ENCODE measurements at places on chromosomes 2 and 18.

GRCh38 chr2:53777134-53777533 lies 9.5 kb downstream of the CHAC2 start:
- DNase-seq, result no peak

DNA sequence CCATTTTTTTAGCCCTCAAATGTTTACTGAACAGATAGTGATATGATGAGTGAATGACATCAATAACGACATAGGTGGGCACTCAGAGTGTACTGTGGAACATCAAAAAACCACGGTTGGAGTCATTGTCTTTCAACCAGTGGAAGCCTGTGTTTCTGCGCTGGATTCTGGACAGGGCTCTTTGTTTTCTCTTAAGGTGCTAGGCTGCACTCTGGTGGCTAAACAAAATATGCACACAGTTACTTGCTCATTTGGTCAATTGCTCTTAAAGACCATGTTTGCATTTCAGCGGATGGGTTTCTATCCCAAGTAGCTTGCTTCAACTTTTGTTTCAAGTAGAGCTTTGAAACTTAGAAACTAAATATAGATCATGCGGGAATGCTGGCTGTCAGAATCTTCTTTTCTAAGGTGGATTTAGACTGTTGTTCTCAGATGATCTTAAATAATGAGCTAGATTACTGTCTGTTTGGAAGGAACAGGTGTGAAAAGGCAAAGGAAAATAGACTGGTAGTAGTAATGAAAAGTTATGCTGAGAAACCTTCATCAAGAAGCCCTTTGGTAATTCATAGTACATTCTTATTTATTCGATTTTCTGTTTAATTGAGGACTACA lies 48.5 kb upstream of the LYPD6B start:
- peak; percentile 33 for DNase-seq

DNA sequence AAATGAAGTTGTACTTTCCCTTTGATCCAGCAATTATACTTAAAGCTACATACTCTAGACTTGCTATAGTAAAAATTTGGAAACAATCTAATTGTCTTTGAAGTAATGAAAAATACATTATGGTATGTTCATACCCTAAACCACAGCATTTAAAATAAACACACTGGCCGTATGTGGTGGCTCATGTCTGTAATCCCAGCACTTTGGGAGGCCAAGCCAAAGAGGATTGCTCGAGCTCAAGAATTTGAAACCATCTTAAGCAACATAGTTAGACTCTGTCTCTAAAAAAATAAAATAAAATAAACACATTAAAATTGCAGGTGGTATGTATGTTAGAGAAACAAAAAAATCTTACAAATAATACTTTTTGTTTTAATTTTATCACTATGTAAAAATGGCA lies 208.1 kb upstream of the KLHL14 start:
- peak; percentile 19 for DNase-seq

DNA sequence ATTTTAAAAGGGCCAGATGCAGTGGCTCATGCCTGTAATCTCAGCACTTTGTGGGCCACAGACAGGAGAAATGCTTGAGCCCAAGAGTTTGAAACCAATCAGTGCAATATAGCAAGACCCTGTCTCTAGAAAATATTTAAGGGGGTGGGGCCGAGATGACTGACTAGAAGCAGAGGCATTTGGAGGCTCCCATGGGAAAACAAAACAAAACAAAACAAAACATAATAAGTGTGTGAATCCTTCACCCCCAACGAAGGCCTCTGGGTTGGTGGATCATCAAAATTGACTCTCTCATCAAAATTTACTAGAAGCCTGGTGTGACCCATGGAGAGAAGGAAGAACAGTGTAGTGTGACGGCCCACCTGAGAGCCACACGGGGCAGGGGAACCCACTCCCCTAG lies 560.9 kb downstream of the LRP1B start:
- no peak for DNase-seq

- DNase-seq, result no peak
Measured at GRCh38 chr2:33435518-33435917, 40.9 kb upstream of the RASGRP3 start.

DNA sequence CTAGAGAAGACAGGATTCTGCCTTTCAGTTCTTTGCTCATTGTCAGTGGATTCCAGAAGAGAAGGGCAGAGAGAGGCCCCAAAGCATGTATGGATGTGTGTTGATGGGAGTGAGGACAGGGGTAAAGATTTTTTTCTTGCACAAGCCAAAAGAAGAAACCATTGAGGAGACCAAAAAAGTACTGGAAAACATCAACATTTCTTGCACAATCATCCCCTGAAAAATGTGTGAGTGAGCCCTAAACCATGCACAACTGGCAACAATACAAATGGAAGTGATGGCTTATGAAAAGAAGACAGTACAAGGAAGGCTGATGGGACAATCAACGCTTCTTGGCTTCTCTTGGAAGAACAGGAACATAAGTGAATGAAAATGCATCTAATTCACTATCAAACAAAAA lies 5.6 kb upstream of the SMAD7 start:
- no peak for DNase-seq

GRCh38 chr2:185255566-185255965 lies 483.0 kb upstream of the FSIP2 start:
- DNase-seq, result no peak

- DNase-seq, result no peak
Measured at GRCh38 chr2:101219246-101219645, 33.4 kb upstream of the CNOT11 start.

DNA sequence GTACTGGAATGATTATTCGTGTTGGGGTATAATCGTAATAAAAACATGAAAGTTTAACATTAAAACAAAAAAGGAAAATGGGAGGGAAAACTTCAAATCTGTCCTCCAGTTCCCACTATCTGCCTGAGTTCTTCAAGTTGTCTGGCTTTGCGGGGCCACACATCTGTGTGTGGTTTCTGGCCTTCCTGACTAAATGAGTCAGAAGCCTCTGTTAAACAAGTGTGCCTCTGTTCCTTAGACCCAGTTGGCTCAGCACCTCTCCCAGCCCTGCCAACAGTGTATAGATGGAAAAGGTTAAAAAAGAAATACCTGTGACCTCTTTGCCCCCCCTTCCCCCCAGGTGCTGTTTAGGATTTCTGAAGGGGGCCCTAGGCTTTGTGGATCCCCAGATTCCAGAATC lies 30.2 kb downstream of the XDH start:
- no peak for DNase-seq

- DNase-seq, result no peak
Measured at GRCh38 chr2:200705305-200706041, 106.2 kb upstream of the BZW1 start.

All from NCI-H524 (cell line).